DMS53 (cell line): ENCODE measurements at places on chromosomes 4 and X.

DNA sequence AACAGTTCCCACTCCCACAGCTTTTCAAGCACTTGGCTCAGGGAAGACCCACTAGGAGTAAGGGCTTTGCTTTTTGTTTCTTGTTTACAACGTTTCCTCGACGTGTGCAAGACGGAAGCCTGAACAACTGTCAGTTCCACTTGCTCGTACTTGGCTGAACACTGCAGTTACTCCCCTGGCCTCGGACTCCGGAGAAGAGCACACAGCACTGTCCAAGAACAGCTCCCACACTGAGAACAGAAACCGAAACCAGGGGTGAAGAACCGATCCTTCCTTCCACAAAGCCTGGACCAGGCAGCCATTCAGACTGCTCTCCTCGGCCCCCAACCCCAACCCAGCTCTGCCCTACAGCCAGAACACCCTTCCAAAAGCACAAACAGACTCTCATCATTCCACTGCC, 25.5 kb downstream of the IRF2 start:
- peak; percentile 4 for DNase-seq

DNA sequence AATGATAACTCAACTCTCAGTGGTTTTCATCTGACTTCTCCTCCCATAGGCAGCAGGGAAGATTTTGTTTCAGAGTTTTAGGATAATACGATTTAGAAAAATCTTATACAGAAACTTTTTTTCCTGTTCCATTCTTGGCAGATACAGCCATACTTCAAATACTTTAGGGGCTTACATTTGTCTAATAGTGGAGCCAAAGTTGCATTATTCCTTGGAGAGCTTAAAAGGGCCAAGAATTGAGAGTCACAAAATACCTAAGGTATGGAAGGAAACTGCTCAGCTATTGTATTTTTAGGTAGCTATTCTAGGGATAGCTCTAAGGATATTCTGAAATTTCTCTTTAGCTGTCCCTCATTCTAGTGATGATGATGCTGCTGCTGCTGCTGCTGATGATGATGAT, 132.9 kb upstream of the PTCHD1 start:
- no peak for DNase-seq

DNA sequence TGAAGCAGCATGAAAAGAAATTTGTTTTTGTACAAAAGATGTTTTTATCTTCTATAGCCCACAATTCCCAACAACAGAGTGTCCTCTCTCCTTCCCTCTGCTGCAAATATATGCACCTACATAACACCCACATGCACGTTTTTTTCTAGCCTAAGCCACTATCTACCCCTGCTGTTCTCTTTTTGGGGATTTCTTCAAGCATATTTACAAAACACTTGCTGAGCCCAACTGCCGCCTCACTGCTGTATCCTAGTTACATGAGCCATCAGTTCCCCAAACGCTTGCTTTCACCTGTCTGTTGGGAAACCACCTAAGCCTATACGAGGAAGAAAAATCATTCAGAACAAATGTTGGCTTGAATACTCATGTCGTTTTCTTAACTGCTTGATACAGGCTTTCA, 127.2 kb downstream of the CHRNA9 start:
- peak; percentile 79 for DNase-seq

DNA sequence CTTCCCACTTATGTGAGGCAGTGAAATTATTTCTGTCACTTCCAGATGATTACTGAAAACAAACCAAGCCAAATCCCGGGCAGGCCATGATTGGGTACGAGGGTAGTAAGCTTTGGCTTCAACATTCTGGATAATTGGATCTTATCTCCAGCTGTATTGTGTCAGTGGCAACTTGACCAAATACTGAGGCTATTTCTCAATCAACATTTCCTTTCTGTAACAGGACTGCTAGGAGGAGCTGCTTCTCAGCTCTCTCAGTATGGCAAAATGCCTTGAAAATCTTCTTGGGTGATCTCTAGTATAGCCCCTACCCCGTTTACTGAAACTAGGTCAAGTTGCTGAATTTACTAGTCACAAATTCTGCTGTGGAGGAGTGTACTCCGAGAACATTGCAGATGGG, 169.3 kb upstream of the FRMPD4 start:
- DNase-seq = no peak

- DNase-seq = peak; percentile 32
Observed at GRCh38 chr4:73741031-73741749, 821 bp downstream of the CXCL8 start.

DNA sequence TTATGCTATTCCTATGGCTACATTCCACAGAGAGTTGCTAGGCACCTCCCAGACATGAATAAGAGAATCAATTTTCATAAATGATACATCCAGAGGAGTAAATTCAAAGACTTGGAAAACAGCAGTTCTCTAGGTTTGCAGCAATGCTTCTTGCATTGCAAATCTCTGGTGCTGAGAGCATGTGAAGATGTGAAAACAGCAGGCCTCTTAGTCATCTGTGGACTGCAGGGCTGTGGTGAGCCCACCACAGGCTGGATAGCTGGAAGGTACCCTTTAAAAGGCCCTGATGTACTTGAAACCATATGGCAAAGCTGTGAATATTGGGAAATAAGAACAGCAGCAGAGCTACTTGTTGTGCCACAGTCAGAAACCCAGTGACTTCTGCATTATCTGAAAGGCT, 2135.9 kb downstream of the ARAP2 start:
- DNase-seq = no peak

GRCh38 chr4:28788929-28789490, 1928.4 kb downstream of the STIM2 start:
- peak; percentile 46 for DNase-seq

- no peak for DNase-seq
Observed at GRCh38 chr4:75172551-75172950, 239.6 kb downstream of the PARM1 start.
